ENCODE measurements at places on chromosomes 6 and 20. TPM values are rescaled to one million over a fixed set of nuclear protein-coding genes. Genes with fewer than 3 reads are reported as not detected.

DNA sequence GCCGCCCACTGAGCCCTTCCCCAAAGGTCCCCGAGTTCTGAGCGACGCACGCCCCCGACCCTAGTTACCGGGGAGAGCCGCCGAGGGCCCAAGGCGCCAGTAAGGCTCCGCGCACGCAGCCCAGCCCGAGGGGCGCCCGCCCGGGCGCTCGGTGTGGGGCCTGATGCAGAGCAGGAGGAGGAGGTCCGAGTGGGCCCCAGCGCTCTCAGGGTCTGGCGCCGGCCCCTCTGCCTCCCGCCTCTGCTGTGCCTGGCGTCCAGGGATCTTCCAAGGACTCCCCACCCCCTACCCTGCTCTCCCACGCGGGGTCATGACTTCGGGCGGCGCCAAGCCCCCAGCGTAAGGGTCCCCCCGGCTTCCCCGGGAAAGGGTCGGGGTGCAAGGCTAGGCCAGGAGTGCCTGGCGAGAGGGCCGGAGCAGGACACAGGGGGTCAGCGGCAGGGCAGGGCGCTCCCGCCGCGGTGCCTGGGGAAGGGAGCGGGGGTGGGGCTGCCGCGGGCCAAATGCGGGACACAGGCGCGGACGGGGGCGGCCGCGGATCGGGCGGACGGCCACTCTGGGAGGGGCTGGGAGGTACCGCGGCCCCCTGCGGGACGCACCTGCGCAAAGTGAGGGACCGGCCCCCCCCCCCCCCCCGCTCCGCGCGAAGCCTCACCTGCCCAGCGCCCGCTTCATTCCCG is 637 bp downstream of the ABHD12 start:
- peak overlapping the region; percentile 98 for H3K4me3 ChIP-seq
- H3K27me3 ChIP-seq = no peaks in the 10 kb centered on the region
- DNase-seq = peak; percentile 51
- H3K27ac ChIP-seq = peak overlapping the region; percentile 22
- no peaks in the 10 kb centered on the region for H3K36me3 ChIP-seq
- peaks cover 23% of the 10 kb centered on the region for H3K4me1 ChIP-seq

DNA sequence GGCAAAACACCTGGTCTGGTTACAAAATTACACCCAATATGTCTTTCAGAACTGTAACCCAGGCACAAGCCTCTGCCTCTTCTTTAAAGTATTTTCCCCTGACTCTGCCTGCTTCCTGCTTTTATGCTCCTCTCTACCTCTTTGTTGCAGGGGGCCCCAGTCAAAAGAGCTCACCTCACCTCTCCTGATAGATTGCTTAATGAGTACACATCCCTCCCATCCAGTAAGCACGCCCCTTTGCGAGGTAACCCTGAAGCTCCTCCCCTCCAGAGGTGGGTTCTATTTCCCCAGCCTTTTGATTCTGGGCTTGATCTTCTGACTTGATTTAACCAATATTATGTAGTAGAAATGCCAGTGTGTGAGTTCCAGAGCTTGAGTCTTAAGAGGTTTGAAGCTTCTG is 56.6 kb upstream of the EYA2 start:
- H3K36me3 ChIP-seq = no peaks in the 10 kb centered on the region
- H3K4me1 ChIP-seq = no peaks in the 10 kb centered on the region
- H3K27ac ChIP-seq = no peak overlapping the region
- no peak for DNase-seq
- H3K27me3 ChIP-seq = peaks cover 54% of the 10 kb centered on the region
- H3K4me3 ChIP-seq = no peak overlapping the region

DNA sequence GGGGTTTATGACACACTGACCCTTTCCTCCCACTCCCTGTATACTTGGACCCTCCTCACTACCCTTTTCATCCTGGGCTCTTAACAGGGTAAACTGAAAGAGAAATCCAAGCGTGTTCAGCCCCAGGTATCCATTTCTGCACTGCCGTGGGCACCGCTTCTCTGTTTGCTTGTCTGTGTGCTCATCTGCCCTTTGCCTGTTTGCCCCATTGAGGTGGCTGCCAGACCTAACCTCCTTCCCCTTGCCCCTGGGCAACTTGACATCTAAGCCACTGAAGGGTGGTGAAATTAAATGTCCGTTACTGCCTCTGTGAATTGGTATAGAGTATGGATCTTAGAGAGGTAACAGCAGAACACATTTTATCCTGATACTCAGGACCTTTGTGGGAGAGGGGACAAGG is 38.7 kb downstream of the ACSS2 start:
- H3K27ac ChIP-seq = no peak overlapping the region
- peaks cover 12% of the 10 kb centered on the region for H3K4me1 ChIP-seq
- H3K4me3 ChIP-seq = no peak overlapping the region
- H3K36me3 ChIP-seq = peaks cover 11% of the 10 kb centered on the region
- no peaks in the 10 kb centered on the region for H3K27me3 ChIP-seq

DNA sequence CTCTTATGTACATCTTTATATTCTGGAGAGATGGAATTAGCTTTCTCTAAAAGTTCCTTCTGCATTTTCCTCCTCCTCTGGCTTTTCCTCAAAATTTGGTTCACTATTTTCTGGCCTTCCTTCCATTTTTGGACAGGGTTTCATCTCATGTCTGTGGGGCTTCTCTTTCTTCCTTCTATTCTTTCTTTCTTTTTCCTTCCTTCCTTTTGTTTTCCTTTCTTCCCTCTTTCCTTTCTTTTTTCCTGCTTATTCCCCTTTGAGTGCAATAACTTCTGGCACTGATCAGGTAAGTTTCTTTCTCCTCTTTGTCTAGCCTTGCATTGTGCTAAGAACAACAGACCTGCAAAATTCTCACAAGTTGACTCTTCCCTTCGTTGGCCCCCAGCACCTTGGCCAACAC is 5.5 kb upstream of the ATRN start:
- H3K4me3 ChIP-seq = no peak overlapping the region
- DNase-seq = no peak
- no peaks in the 10 kb centered on the region for H3K4me1 ChIP-seq
- H3K27me3 ChIP-seq = peaks cover 18% of the 10 kb centered on the region
- no peak overlapping the region for H3K27ac ChIP-seq

- no peak overlapping the region for H3K27ac ChIP-seq
- peaks cover 18% of the 10 kb centered on the region for H3K4me1 ChIP-seq
- peaks cover 36% of the 10 kb centered on the region for H3K36me3 ChIP-seq
Observed at GRCh38 chr20:62201173-62202082, 18.6 kb downstream of the MTG2 start.

- no peaks in the 10 kb centered on the region for H3K27me3 ChIP-seq
- H3K4me3 ChIP-seq = no peak overlapping the region
- peak overlapping the region; percentile 96 for H3K27ac ChIP-seq
- peak; percentile 46 for DNase-seq
- peaks cover 63% of the 10 kb centered on the region for H3K4me1 ChIP-seq
Observed at GRCh38 chr20:10560686-10561085, 113.1 kb downstream of the JAG1 start.

GRCh38 chr6:127328043-127328609 is 15.3 kb downstream of the ECHDC1 start:
- H3K27me3 ChIP-seq = no peaks in the 10 kb centered on the region
- H3K4me3 ChIP-seq = no peak overlapping the region
- peaks cover 5% of the 10 kb centered on the region for H3K36me3 ChIP-seq
- H3K27ac ChIP-seq = no peak overlapping the region

DNA sequence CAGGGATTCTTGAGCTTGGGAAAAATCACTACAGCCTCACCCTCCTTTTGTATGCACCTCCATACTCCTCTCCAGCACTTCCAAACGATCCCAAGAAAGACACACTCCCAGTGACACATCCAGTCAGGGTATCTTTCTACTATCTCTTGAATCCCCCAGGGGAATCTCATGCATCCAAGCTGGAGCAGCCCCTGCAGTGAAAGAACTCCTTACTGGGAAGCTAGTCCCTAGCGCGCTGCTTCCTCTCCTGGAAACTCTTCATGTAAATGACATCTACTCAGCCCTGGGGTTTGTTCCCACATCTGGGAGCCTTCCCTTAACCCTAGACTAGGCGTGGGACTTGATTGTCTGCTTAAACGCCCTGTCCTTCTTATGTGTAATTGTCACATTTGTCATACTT is 329.1 kb upstream of the QKI start:
- no peak for DNase-seq
- H3K27ac ChIP-seq = no peak overlapping the region
- H3K4me1 ChIP-seq = no peaks in the 10 kb centered on the region

Gene FERMT1
- 72.6 TPM for total RNA-seq

DNA sequence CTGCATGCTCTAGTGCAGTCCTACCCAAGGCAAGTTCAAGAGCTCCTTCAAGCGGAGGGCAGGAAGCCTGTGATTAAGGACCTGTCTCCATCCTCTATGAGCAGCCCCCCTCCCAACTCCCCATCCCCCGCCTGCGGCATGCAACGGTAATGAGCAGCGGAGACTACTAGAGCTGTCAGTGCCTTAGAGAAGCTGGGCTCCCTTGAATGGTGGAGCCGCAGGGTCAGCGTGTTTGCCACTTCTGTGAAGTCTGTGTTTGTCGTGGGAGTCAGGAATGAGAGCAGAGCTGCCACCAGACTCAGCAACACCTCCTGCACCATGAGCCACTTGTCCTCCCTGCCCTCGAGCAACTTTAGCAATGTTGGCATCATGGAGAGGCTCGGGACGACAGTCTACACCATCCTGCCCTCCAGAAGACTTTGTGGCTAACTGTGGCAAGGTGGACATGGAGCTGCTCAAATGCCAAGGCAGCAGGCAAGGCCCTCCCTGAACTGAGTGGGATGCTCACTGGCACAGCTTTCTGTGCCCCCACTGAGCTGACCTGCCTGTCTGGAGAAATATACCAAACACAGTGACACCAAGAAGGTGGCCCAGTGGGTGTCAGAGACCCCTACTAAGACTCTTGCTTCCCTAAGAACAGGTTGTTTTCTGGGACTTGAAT is 23.8 kb upstream of the SYNDIG1 start:
- H3K4me3 ChIP-seq = no peak overlapping the region
- H3K4me1 ChIP-seq = no peaks in the 10 kb centered on the region
- DNase-seq = no peak
- peaks cover 92% of the 10 kb centered on the region for H3K27me3 ChIP-seq
- H3K36me3 ChIP-seq = no peaks in the 10 kb centered on the region

DNA sequence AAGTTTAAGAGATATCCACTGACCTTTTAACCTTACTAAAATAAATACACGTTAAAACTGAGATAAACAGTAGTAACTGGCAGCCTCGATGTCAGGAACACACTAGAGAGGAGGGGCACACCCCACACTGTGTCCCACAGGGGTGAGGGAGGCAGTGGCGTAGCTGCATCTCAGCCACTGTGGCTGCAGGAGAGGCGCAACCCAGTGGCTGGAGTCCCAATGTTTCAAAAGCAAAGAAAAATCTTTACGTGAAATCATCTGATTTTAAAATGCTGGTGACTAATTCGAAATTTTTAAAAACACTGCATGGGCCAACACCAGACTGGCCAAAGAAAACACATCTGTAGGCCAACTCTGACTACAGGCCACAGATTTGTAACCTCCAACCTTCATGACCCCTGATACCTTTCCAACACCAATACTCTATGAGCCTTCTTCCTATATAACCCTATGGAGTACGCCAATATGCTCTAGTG is 54.7 kb downstream of the TRAM2 start:
- no peak for DNase-seq
- no peaks in the 10 kb centered on the region for H3K27me3 ChIP-seq
- H3K36me3 ChIP-seq = no peaks in the 10 kb centered on the region
- H3K4me1 ChIP-seq = peaks cover 35% of the 10 kb centered on the region

Gene HLA-DQA1
- not detected for total RNA-seq

All from PC-3 (cell line).